Liver (tissue), 10 donors: ENCODE measurements at places on chromosomes 5 and 9.

- peak; percentile 51 for DNase-seq
Observed at GRCh38 chr9:3181049-3181953, 337.4 kb upstream of the PUM3 start.

DNA sequence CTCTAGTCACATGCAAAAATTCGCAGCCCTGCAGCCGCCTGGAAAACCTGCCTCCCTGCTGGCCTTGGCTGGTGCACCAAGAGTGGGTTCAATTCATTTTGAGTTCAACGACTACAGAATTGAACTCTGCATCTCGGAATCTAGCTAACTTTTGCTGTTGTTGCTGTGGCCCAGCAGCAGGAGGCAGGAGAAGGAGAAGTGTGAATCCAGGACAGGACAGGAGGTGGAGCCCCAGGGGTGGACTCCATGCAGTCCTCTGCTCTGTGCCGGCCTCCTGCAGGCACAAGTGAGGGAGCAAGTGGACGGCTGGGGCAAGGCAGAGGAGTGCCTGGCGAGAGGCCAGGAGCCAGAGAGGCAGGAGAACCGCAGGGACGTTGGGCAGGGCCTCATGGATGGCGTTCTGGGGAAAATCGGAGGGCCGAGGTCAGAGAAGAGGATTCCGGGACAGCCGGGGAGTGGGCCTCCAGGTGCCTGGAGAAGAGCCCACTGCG lies 214.2 kb downstream of the FANCC start:
- DNase-seq = no peak

DNA sequence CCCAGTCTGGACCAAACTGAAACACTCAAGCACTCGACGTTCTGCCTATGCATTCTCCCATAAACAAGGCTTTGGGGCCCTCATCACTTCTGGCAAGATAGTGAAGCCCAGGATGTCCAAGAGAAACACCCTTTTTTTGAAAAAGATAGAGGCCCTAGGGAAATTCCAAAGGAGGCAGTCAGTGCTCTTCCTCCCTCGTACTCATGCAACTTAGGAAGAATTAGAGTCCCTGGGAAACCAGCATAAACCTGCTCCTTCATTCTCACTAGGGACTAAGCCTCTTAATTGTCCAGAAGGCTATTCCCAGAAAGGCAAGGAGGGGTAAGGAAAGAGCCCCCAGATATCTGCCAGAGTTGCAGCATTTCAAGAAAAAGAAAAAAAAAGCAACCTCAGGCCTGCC lies 7.8 kb upstream of the RUSC2 start:
- no peak for DNase-seq

DNA sequence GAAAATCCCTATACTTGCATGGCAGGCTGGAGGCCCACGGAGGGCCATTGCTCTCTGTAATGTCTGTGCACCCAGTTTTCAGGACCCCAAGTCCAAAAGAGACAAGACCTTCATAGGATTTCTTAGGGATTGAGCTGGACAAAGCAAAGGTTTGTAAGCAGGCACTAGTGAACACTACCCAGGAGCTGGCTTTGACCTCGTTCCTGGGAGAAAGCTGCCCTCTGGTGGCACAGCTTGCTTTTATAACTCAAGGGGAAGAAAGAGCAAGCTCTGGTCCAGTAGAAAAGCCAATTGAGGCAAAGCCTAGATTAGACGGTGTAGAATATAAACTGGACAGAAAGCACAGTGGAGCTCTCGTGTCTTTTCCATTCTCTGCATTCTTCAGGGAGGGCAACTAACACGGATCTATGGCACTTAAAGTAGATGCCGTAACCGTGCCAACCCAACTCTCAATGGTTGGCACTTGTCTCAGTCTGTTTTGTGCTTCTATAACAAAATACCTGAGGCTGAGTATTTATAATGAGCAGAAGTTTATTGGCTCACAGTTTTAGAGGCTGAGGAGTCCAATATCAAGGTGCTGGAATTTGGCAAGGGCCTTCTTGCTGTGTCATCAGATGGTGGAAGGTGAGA lies 7.9 kb downstream of the GABRP start:
- DNase-seq = peak; percentile 53

DNA sequence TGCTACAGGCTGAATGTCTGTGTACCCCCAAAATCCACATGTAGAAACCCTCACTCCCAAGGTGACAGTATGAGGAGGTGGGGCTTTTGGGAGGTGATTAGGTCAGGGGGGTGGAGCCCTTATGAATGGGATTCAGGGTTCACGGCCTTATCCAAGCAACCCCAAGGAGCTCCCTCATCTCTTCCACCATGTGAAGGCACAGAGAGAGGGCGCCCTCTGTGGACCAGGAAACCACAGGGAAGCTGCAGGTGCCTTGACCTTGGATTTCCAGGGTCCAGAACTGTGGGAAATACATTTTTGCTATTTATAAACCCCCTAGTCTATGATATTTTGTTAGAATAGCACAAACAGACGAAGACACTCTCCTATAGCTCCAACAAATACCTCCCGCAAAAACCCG lies 53.6 kb upstream of the IRX2 start:
- DNase-seq = no peak

GRCh38 chr9:108575276-108575675 lies 280.5 kb downstream of the ACTL7B start:
- no peak for DNase-seq

DNA sequence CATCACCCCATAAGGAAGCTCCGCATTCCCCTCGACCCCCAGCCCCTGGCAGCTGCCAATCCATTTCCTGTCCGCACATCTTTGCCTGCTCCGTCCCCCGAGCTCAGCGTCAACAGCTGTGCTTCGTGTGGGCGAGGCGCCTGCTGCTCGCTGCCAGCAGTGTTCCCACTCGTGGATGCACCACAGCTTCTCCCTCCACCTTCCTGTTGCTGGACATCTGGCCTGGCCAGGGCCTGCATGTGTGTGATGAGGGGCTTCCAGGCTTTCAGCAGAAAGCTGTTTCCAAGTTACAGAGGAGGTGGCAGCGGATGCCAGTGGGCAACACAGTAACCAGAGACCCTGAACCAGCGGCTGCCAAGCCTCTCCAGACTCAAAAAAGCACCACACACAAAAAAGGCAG lies 86.0 kb downstream of the PRRT1B start:
- DNase-seq = no peak

GRCh38 chr5:139975306-139975705 lies 67.8 kb downstream of the NRG2 start:
- DNase-seq = no peak

GRCh38 chr5:154316223-154316935 lies 125.8 kb downstream of the GALNT10 start:
- no peak for DNase-seq

- no peak for DNase-seq
Observed at GRCh38 chr5:159040181-159040580, 59.5 kb downstream of the EBF1 start.

DNA sequence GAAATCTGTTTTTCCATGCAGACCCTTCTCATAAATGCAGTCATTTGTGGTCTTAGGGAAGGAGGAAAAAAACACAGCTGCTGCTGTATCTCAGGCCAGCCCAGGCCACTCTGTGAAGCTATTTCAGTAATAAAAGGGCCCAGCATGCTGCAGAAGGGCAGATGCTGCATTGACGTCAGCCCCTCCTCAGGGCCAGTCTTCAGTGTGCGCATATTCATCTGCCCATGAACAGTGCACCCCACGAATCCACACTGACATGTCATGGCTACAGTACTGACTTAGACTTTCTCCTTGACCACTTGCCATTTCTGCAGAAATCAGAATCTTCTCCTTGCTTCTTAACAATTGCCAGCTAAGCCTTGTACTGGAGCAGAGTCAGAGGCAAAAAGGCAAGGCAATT lies 304.7 kb downstream of the GABRG2 start:
- no peak for DNase-seq

DNA sequence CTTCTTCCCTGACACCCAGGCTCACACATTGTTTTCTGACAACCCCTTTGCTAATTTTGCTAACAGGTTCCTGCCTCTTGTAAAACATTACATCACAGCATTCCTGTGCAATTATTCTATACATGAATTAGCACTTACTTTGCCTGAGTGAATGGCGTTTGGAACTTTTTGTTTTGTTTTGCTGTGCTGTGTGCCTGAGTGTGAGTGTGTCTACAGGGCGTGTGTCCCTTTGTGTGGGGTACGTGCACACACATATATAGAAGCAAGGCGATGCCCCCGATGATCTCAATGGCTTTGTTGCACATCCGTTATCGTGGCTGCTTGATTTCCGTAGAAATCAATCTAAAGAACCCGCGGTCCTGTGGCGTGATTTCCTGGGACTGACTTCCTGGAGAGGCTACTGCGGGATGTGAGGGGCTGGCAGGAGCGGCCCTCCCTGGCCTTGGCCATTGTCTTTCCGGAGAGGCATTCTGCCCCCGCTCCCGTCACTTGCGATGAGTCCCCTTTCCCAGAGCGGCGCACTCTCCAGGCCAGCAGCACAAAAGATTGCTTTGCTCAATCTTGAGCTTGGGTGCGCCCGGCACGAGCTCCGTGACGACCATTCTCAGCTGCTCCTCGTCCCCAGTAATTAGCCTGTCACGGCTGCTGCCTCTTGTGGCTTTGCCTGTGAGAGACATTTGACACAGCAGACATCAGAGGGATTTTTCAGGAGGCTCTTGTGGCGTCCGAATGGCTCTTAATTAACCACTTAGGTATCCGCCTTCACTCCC lies 398.1 kb upstream of the IRX1 start:
- DNase-seq = no peak

GRCh38 chr5:125057912-125058826 lies 311.7 kb upstream of the ZNF608 start:
- no peak for DNase-seq

GRCh38 chr5:138636398-138636944 lies 61.3 kb upstream of the HSPA9 start:
- DNase-seq = no peak

GRCh38 chr9:116391306-116391900 lies 237.8 kb downstream of the PAPPA start:
- DNase-seq = no peak
